ENCODE measurements at places on chromosomes 3 and 15. TPM values are rescaled to one million over a fixed set of nuclear protein-coding genes. Genes with fewer than 3 reads are reported as not detected.

DNA sequence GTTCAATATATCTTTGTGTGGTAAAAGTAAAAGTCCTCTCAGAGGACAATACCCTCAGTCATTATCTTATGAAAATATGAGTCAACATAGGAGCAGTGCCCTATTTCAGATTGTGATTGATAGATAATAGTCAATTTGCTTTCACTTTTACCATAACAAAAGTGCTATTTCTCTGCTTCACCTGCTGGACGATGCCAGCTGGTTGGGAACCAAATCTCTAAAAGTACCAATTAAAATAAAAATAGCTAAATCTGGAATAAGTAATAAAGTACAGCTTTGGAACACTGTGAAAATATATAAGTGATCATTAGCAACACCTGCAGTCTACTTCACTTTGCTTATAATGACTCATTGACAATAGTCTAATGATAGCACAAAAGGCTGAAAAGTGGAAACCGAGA, 390.3 kb upstream of the AGTR1 start:
- no peak for DNase-seq

DNA sequence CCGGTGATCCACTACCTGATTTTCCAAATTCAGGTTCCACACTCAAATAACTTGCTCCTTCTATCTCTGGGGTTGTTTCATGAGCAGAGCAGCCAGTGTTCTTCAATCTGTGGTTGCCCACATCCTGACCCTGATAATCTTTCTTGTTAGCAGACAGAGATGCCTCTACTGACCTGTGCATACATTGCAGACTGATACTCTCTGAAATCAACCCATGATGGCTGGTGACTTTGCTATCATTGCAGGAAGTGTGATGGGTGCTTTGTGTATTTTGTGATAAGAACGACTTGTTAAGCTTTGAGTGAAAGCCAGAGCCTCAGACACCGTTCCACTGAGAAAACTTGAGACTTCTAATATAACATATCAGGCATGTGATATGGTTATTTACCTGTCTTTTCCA, 39.9 kb downstream of the GATM start:
- DNase-seq = no peak

- DNase-seq = no peak
These were observed 13.4 kb downstream of the SCAMP5 start for GRCh38 chr15:75008629-75009326.

DNA sequence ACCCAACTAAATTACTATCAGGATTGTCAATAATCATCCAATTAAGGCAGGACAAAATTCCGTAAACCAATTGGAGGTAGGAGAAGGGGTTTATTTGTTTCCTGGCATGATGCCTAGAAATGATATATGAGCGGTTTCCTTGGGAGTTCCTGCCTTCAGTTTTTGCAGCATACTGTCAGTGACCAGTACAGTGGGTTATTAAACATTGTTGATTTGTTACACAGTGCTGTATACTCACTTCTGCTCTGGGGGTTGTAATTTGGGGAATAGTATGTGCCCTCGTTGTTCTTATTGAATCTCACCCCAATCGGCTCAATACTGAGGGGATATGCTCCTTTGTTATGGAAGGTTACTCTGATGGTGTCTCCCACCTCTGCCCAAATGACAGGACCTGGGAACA, 22.2 kb downstream of the CP start:
- no peak for DNase-seq

The FHIT gene
- polyA plus RNA-seq = 4.1 TPM

The SLCO2A1 gene
- polyA plus RNA-seq = 6.7 TPM

All from spleen (tissue), 13 donors.